A549 (cell line): ENCODE measurements at places on chromosomes 5 and 9.

DNA sequence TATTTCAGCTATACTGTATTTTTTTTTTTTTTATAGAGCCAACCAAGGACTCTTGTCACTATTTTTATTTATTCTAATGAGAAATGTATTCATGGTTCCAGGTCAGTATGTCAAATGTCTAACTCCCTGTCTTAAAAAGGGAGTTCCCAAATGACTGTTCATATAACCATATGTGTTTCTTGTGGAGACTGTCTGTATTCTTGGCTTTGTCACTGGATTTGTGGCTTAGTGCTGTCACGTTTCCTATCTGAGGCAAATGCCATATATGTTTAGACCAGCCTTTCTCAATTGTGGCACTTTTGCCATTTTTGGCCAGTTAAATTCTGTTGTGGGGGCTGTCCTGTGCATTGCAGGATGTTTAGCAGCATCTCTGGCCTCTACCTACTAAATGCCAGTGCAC is 3.1 kb downstream of the GCNT1 start:
- DNase-seq, result no peak

- DNase-seq, result no peak
Observed at GRCh38 chr5:79834754-79835714, 145.4 kb downstream of the CMYA5 start.

- DNase-seq, result no peak
Observed at GRCh38 chr9:118596374-118597015, 772.7 kb downstream of the BRINP1 start.

DNA sequence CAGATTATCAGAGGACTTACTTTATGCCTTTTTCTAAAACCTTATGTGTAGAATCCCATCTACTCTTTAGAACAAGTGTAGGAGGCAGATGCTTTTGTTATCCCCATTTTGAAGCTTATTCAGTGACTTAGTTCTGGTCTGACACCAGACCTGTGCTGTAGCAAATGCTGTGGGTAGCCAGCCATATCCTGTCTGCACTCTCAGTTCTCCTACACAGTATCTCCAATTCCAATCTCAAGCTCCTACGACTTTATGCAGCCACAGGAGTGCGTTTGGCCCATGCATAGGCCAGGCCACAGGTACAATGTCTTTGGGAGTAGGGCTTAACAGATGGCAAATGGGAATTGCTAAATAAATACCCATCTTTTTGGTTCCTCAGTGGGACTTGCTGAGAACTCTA is 292.6 kb downstream of the MCTP1 start:
- no peak for DNase-seq

- no peak for DNase-seq
Observed at GRCh38 chr5:111227226-111227782, 3.1 kb downstream of the CAMK4 start.

GRCh38 chr9:35044071-35044470 is 28.4 kb downstream of the VCP start:
- DNase-seq, result no peak

- DNase-seq, result no peak
Observed at GRCh38 chr5:87661784-87662566, 249.2 kb upstream of the CCNH start.
